Small intestine (tissue), 16 donors: ENCODE measurements at places on chromosomes 11 and 22. TPM values are rescaled to one million over a fixed set of nuclear protein-coding genes. Genes with fewer than 3 reads are reported as not detected.

DNA sequence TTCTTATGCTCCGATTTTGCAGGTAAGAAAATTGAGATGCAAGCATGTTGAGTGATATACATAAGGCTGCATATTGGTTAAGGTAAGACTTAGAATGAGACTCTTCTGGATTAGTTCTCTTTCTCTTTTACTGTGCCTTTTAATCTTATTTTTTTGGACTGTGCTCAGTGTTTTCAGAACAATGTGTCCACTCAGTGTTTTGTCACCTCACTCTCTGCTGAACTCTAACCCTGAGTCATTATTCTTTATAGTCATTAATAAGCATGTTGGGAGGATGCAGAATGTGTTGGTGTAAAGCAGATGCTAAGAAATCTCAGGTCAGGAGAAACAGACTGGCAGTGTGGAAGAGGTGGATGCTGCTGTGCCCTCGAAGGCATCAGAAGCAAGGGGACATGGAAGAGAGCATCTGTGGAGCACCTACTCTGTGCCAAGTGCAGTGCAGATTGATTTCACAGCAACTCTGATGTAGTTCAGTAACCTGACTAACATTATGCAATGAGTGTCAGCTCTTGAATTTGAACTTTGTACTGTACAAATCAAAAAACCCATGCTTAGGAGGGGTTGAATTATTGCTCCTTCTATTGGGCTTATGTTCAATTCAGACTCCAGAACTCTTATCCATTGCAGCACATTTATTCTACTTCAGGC, 80.7 kb upstream of the LARGE1 start:
- no peaks in the 10 kb centered on the region for H3K4me1 ChIP-seq
- no peaks in the 10 kb centered on the region for H3K36me3 ChIP-seq
- no peaks in the 10 kb centered on the region for H3K27me3 ChIP-seq

DNA sequence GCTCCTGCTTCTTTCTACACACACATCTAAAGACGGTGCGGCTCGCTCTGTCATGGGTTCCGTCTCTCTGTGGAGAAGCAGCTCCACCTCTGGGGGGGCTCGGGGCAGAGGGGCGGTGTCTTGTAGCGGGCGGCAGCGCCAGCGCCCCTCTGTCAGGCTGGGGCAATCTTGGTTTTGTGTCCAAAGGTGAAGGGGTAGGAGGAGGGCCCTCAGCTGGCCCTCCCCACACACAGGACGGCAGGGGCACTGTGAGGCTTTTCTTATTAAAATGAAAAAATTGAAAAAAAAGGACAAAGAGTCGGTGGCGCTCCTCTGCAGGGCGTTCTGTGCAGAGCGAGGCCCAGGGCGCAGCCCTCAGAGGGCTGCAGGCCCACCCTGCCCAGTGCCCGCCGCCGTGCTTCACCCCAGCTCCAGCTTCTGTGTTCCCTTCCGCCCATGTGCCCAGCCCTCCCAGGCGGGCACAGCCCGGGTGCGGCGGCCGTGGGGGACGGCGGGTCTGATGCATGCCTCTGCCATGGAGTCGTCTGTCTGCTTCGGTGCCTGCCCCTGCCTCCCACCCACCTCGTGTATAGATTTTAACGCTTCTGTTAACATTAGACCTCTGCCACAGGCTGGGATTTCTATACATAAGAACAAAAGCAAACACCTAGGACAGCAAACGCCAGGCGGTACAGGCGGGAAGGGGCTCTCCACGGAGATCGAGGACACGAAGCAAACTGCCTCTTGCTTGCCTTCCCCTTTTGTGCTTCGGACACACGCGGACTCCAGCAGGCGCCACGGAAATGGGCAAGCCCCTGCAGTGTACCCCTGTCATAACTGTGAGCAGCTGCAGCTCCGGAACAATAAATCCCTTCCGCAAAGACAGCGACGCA, 24.5 kb downstream of the MOB2 start:
- H3K4me1 ChIP-seq = peaks cover 16% of the 10 kb centered on the region
- H3K36me3 ChIP-seq = peaks cover 49% of the 10 kb centered on the region
- H3K27me3 ChIP-seq = no peaks in the 10 kb centered on the region
- DNase-seq = no peak

DNA sequence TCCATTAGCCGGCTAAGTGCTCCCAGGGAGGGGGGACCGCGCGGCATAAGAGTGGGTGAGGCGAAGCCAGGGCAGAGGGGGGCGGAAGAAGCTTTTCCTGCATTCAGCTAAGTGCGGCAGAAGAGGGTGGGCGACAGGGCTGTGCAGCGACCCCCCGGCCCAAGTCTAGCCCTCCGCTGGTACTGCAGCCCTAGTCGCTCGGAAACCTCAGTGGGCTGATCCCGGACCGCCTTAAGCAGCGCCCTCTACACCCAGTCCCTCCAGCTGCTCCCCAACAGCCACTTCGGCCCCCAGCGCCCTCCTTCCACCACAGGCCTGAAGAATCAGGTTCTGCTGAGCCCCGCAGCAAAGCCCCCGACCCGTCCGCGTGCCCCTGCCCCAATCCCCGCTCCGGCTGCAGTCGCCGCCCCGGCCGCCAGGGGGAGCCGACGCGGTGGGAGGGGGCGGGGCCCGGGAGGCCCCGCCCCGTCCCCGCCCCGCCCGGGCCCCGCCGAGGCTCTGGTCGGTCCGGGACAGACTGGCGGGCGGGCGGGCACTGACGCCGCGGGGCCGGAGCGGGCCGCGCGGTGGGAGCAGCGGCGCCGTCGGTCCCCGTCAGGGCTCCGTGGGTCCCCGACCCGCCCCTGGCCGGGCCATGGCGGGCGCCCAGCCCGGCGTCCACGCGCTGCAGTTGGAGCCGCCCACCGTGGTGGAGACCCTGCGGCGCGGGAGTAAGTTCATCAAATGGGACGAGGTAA, at the start of gene PLCB3:
Gene PLCB3 (plus strand): TSS at position 515 of the 737 bp plus-strand sequence. CDS start 120 bp downstream, at position 635.
- peaks cover 37% of the 10 kb centered on the region for H3K36me3 ChIP-seq
- peak within 1 kb of the TSS; percentile 93 for H3K27ac ChIP-seq
- no peaks in the 10 kb centered on the region for H3K27me3 ChIP-seq
- H3K4me1 ChIP-seq = no peaks in the 10 kb centered on the region
- DNase-seq = peak; percentile 59
- H3K4me3 ChIP-seq = peak within 1 kb of the TSS; percentile 85

- H3K4me3 ChIP-seq = no peak overlapping the region
- peak; percentile 65 for DNase-seq
- H3K4me1 ChIP-seq = peaks cover 26% of the 10 kb centered on the region
- peak overlapping the region; percentile 38 for H3K27ac ChIP-seq
Measured at GRCh38 chr22:39966470-39966869, 6.3 kb downstream of the TMA7B start.

Gene ZDHHC13
- 16.9 TPM for polyA plus RNA-seq

Gene APOL1
- polyA plus RNA-seq = 8.7 TPM
